ENCODE measurements at places on chromosomes 7 and 10.

GRCh38 chr10:126661356-126661755, 9.1 kb downstream of the C10orf90 start:
- DNase-seq = no peak

- DNase-seq = no peak
These were observed 652.6 kb downstream of the SORCS1 start for GRCh38 chr10:106511917-106512316.

DNA sequence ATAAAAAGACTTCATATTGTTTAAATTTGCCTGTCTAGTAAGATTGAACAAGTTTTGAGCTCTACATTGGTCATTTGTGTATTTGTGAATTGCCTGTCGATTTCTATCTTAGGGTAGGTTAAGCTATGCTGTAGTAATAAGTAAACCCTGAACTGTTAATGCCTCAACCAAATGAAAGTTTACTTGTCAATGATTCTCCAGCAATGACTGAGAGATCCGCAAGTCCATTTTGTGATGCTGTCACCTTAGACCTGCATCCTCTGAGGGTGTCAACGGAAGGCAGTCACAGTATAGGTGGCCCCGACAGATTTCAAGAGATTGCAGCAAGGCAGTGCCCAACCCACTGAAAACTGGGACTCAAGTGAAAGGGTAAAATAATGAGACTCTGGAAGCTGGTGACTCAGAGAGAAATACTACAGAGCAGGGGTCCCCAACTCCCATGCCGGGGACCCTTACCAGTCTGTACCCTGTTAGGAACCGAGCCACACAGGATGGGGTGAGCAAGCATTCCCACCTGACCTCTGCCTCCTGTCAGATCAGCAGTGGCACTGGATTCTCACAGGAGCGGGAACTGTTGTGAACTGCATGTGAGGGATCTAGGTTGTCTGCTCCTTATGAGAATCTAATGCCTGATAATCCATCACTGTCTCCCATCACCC, 10.8 kb upstream of the PHYH start:
- no peak for DNase-seq

DNA sequence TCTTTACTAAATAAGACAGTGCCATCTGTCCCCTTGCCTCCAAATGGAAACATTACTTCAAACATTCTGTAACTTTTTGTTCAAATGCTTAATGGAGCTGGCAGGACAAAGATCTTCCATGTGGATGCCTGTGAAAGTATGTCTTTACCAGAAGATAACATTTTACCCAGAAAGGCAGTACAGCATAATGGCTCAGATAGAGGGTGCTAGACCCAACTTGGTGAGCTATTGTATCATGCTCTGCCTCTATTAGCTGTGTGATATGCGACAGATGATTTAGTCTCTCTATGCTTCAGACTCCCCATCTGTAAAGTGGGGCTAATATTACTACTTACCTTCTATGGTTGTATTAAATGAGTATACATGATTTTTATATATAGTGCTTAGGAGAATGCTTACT, 8.8 kb upstream of the SMKR1 start:
- no peak for DNase-seq

DNA sequence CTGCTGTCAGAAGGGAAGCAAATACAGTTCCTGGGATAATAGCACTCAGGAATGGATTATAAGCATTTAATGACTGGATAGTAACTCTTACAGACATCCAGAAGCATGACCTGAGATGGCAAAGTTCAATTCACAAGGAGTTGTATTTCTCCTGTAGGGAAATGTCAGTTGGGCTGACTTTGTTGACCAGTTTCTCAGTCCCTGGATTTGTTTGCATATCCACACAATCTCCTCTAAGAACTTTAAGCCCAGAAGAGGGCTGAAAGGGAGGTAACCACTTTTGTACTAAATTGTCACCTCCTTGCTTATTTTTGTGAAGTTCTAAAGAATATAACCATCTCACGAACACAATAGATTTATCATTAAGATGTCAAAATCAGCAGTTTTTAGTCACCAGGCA, 140.3 kb downstream of the SEMA3D start:
- DNase-seq = no peak

DNA sequence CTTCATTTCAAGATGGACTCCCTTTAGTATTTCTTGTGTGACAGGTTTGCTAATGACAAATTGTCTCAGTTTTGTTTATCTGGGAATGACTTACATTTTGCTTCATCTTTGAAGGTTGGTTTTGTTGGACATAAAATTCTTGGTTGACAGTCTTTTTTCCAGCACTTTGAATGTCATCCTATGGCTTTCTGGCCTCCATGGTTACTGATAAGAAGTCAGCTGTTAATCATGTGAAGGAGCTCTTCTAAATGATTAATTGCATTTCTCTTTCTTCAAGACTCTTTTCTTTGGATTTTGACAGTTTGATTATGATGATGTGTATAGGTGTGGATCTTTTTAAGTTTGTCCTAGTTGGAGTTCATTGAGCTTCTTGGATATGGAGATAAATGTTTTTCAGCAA, 26.9 kb upstream of the HHEX start:
- no peak for DNase-seq

DNA sequence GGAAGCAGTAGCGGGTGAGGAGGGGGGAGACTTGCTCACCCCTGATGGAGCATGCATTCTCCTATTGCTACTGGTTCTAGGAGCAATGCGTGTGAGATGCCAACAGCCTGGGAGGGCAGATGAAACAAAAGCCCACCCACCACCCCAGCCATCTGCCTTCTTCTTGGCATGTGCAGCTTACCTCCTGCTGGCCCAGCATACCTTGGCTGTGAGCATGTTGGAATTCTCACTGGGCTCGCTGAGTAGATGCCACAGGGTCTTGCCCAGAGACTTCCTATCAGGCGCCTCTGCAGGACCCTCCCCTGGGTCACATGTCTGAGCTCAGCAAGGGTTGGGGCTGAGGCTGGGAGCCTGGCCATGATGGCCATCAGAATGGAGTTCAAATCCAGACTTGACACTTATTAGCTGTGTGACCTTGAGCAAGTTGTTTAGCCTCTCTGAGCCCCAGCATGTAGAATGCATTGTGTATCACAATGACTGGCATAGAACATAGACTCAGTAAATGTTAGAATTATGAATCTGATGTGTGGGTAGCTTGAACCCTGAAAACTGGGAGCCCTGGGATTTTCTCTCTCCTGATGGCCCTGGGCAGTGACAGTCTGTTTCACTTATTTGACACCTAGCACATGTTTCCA, 38.2 kb downstream of the CDH23 start:
- DNase-seq = no peak
